ENCODE measurements at places on chromosomes 12 and 14. TPM values are rescaled to one million over a fixed set of nuclear protein-coding genes. Genes with fewer than 3 reads are reported as not detected.

Gene ESR2
- 0.13 TPM for polyA plus RNA-seq

Gene SERPINA6
- not detected for polyA plus RNA-seq

Gene DAO
- not detected for polyA plus RNA-seq

Gene ZNF84
- 5.9 TPM for polyA plus RNA-seq

Gene GYS2
- 0.05 TPM for polyA plus RNA-seq

Gene NFATC4
- polyA plus RNA-seq = 39.6 TPM

Gene ADAMTS20
- not detected for polyA plus RNA-seq

Gene ZFHX2
- 0.74 TPM for polyA plus RNA-seq

Gene KCNC2
- not detected for polyA plus RNA-seq

Gene IAPP
- polyA plus RNA-seq = 0.33 TPM

Gene UNC119B
- polyA plus RNA-seq = 14.9 TPM

Gene TAS2R7
- not detected for polyA plus RNA-seq

Gene NRL
- polyA plus RNA-seq = 1.7 TPM

Gene STAT6
- 120 TPM for polyA plus RNA-seq

Gene CEP83
- 3.5 TPM for polyA plus RNA-seq

Gene ADGRD1
- polyA plus RNA-seq = 10.3 TPM

Gene HHIPL1
- polyA plus RNA-seq = 0.90 TPM

Gene RTL1
- polyA plus RNA-seq = 0.01 TPM

Gene MDM1
- polyA plus RNA-seq = 3.9 TPM

Gene CACNA1C
- 0.72 TPM for polyA plus RNA-seq

Gene BCL11B
- 0.28 TPM for polyA plus RNA-seq

Gene SERPINA10
- not detected for polyA plus RNA-seq

Gene PTPRR
- 0.08 TPM for polyA plus RNA-seq

Gene PTCSC3
- polyA plus RNA-seq = not detected

Gene CLEC9A
- polyA plus RNA-seq = not detected

Gene MMP17
- 7.4 TPM for polyA plus RNA-seq

Gene ERP27
- polyA plus RNA-seq = 0.21 TPM

Gene FAM181A
- polyA plus RNA-seq = not detected

Gene EIF2S3B
- polyA plus RNA-seq = 0.41 TPM

Gene DBX2
- 0.30 TPM for polyA plus RNA-seq

Gene KCTD10
- polyA plus RNA-seq = 67.1 TPM

Gene CLECL1
- polyA plus RNA-seq = 0.09 TPM

Gene PROX2
- polyA plus RNA-seq = not detected

Gene CLEC4C
- polyA plus RNA-seq = not detected

Gene NYNRIN
- 7.6 TPM for polyA plus RNA-seq
